ENCODE measurements at places on chromosomes 13 and 19. TPM values are rescaled to one million over a fixed set of nuclear protein-coding genes. Genes with fewer than 3 reads are reported as not detected.

The MCEMP1 gene
- 0.61 TPM for polyA plus RNA-seq

The SELENOV gene
- polyA plus RNA-seq, result 12.1 TPM

The CYP2F1 gene
- polyA plus RNA-seq, result 0.33 TPM

The ATXN8OS gene
- polyA plus RNA-seq, result 0.25 TPM

Measured in renal cortex interstitium (tissue), 15 donors.